ENCODE measurements at places on chromosomes 2 and 18.

DNA sequence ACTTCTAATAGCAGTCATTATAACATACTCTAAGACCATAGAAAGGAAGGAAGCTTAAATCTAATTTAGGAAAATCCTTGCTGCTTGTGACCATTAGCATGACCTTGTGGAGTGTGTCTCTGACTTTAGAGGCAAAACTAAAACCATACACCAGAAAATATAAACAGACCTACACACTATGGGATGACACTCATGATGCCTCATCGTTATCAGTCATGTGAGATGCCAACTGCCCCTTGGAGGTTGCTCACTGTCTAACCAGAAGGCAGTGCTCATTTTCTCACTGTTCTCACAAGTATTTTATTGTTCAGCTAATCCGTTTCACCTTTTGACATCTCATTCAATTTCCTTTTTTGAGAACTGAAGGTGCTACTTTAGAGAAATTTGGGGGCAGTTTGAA lies 376.9 kb downstream of the RND3 start:
- DNase-seq = no peak

- DNase-seq = no peak
Observed at GRCh38 chr2:11877764-11878163, 131.3 kb downstream of the LPIN1 start.

DNA sequence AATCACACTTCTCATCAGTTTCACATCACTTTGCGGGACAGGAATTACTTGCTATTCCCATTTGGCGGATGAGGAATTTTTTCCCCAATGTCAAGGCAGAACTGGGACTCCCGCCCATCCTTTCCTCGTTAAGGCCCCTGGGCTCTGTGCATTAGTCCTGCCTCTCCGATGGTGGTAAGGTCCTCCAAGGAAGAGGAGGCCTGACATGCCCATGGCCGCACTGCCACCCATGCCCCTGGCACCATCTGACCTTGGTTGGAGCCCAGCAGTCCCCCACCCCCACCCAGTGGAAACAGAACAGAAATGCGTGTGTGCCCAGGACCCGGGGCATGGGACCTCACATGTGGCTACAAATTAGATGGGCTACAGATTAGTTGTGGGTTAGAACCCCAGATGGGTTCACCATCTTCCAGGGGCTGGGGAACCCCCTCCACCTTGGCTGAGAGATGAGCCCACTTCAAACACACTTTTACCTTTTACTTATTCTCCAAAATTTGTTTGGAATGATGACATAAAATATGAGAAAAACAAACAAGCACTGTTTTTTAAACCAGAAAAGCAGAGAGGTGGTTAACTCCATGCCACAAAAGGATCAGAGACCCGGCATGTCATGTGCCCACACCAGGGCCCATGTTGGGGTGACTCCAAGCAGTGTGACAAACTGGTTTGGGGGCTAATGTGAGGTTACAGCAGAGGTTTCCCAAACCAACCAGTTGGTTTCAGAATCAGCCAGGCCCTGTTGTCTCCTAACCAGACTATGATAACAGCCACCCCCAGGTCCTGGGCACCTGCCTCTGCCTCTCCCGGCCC lies 11.0 kb upstream of the DUSP2 start:
- no peak for DNase-seq

- DNase-seq = no peak
Observed at GRCh38 chr18:31154181-31154580, 8.5 kb downstream of the DSC1 start.

GRCh38 chr2:145407-145806 lies 99.1 kb upstream of the FAM110C start:
- DNase-seq = no peak

- DNase-seq = peak; percentile 17
Observed at GRCh38 chr2:198127627-198128026, 323.2 kb downstream of the PLCL1 start.
